ENCODE measurements at places on chromosomes 7 and 10.

DNA sequence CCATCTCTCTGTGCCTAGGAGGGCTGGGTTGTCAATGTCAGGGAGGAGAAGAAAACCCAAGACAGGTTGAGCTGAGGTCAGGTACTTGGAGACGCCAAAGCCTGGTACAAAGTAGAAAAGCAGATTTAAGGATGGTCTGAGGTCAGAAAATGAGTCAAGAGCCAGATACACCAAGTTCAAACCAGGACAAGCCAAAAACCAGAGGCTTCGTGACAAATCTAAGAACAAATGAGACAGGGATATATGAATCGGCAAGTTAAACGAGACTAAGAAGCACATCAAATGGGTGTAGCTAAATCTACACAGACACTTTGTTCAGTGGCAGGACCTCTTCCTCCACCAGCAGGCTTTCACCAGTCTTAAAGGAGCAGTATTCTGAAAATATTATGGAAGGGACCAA, 34.2 kb downstream of the C7orf33 start:
- no peak for DNase-seq

DNA sequence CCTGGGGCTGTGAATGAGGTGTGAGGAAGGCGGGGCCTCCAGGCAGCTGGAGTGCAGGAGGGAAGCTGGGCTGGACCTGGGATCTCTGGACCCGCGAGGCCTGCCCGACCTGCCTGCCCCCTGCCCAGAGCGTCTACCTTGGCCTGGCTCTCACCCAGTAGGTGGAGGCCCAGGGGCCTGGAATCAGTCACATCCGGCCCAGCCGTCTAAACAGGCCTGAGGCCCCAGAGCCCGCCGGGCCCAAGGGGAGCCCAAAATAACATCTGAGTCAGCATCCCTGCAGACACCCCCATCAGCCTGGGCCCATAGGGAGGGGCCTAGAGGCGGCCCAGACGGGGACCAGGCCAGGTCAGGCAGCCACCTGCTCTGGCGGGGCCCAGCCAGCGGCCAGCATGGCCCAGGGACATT, 15.1 kb upstream of the ELN start:
- DNase-seq = peak; percentile 36

DNA sequence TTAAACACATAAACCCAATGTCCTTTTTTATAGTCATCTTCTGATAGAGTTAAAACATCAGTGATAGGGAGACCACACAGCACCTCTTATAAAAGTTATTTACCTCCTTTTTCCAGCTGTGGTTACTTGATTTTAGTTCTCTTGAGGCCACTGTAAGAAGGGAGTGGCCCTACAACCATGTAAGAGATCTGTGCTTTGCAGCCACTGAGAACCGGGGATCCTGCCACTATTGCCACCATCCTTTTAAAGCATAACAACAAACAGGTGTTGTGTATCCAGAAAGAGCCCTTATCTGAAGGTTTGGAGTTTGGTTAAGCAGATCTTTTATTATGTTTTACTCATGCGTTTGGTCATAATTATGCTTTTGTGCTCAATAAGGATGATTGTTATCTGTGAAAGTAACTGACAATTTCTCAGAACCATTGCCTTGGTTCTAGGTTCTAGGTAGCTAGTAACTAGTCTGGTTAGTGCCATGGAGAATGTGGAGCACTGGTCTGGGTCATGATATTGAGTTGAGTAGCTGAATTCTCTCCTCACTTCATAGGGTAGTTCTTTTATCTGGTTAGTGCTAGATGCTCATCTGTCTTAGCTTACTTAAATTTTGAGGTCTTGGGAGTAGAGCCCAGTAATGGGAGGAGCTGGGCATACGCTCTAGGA, 56.5 kb downstream of the ST7 start:
- no peak for DNase-seq

DNA sequence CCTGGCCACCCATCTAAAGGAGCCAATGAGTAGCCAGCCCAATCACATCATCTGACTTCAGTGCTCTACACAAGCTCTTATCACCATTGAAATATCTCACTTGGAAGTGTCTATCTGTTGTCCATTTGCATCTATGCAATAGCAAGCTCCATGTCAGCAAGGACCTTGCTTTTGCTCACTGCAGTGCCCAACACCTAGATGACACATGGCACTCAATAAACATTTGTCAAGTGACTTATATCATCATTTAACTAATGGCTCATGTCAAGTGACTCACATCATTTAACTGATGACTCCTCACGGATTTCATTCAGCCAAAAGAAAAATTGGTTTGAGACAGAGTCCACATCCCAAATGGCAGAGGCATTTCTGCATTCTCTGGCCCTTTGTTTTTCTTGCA, 92.9 kb upstream of the ADAM12 start:
- DNase-seq = no peak

- no peak for DNase-seq
These were observed 1.8 kb downstream of the PALD1 start for GRCh38 chr10:70480239-70480861.

- DNase-seq = no peak
These were observed 37.9 kb upstream of the PSMG3 start for GRCh38 chr7:1607696-1608095.

DNA sequence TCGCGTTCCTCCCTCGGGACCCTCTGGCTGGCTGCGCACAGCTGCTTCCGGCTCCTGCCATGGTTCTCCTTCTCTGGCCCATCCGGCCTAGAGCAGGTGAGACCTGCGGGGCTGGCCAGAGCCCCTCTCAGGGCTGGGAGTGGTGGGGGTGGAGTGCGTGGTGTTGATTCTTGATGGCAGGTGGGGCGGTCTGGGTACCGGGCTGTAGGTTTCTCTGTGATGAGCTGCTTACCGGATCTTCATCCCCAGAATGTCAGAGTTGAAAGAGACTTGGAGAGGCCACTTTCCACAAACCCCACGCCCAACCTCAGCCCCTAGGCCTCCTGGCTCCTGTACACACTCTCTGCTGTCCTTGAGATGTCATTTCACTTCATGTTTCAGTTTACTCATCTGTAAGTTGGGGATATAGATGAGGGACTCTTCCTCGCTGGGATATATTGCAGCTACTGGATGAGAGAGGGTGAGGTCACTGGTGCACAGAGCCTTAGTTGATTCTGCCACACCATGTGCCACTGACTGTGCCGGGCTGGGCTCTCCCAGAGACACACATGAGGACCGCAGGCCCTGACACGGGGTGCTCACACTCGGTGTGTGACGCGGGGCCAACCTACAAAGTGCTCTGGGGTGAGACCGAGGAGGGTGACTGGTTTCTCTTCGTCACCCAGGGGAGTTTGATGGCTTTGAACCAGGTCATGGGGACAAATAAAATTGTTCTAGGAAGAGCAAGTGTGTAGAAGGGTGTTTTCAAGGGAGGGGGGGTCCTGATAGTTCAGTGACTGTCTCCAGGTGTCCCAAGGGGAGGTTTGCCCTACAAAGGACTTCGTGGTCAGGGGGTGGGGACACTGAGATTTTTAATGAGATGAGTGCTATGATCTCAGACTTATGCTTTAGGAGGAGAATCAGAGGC, 29.5 kb downstream of the ZNF775 start:
- DNase-seq = no peak

- DNase-seq = no peak
These were observed 57.3 kb upstream of the CAMK2B start for GRCh38 chr7:44382459-44383265.

- DNase-seq = peak; percentile 96
These were observed 135.7 kb downstream of the MAGI2 start for GRCh38 chr7:79317728-79318127.

- DNase-seq = no peak
These were observed 100.1 kb upstream of the UNC5B start for GRCh38 chr10:71112138-71112785.

- no peak for DNase-seq
These were observed 356.9 kb upstream of the GALNT17 start for GRCh38 chr7:70774950-70775527.

- no peak for DNase-seq
These were observed 127.7 kb downstream of the CDK14 start for GRCh38 chr7:90723866-90724265.

- peak; percentile 44 for DNase-seq
These were observed 19.4 kb downstream of the GSTO2 start for GRCh38 chr10:104288355-104288754.

DNA sequence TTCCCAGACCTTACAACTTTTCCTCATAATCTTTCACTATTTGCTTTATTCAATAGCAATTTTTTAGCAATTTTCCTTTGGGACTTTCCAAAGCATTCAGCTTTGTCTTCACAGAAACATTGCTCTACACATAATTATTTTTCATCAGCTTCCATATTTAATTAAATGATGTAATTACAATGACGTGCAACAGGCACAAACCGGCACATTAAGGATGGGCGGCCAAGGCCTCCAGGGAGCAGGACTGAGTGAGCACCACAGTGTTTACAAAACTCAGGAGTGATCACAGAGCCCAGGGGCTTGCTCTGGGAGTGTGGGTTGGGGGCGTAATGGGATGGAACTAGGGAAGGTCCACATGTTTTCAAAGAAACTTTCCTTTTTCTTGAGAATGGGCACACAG, 69.8 kb downstream of the MAD1L1 start:
- no peak for DNase-seq

- no peak for DNase-seq
These were observed 64.1 kb upstream of the MSRB2 start for GRCh38 chr10:23031318-23031717.

DNA sequence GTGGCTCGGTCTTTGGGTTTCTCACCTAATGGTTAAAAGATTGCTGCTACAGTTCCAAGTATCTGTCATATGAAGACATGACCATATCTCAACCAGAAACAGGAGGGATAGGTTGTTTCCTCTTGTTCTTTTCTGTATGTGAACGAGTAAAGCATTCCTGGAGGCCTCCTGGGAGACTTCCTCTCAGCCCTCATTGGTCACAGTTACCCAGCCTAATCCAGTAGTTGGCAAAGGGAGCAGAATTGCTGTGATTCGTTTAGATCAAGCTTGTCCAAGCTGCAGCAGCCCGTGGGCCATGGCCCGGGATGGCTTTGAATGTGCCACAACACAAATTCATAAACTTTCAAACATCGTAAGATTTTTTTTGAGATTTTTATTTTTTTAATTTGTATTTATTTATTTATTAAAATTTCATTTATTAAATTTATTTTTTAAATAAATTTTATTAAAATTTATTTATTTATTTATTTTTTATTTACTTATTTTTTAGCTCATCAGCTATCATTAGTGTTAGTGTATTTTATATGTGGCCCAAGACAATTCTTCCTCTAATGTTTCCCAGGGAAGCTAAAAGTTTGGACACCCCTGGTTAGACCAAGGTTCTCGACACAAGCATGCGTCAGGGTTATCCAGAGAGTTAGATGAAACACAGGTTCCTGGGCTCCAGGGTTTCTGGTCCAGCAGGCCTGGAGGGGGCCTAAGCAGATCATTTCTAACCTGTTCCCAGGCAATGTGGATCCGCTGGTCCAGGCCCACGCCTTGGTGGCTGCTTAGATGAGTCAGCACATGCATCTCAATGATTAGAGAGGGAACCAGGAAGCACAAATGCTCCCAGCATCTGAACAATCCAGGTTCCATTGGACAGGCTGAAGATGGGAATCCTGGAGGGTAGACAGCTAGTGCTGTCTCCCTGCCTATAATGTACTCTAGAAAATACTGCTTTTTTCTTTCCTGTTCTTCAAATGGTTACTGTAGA, 25.6 kb downstream of the CDC123 start:
- no peak for DNase-seq

GRCh38 chr10:71234970-71235685, 22.8 kb downstream of the UNC5B start:
- DNase-seq = no peak

GRCh38 chr10:77005871-77006270, 631.7 kb downstream of the KCNMA1 start:
- no peak for DNase-seq

DNA sequence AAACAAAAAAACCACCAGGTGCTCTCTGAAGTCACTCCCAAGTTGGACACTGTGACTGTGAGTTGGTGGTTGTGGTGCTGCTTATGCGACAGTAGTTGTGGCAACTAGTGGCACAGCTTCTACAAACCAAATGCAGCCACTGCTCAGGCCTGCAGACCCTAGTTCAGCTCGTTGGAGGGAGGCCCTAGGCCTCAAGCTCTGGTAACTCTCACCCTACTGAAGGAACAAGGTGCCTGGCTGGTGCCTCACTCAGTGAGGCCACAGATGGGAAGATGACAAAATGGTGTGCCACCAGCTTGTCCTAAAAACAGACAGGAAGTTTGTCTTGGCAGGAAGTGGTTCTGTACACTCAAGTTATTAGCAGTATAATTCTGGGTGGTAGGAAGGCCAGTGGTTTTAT, 45.3 kb upstream of the RAPGEF5 start:
- no peak for DNase-seq

GRCh38 chr10:94025806-94026205, 32.1 kb downstream of the PLCE1 start:
- DNase-seq = no peak

- DNase-seq = no peak
These were observed 1.4 kb downstream of the ZNF438 start for GRCh38 chr10:31030260-31030659.

DNA sequence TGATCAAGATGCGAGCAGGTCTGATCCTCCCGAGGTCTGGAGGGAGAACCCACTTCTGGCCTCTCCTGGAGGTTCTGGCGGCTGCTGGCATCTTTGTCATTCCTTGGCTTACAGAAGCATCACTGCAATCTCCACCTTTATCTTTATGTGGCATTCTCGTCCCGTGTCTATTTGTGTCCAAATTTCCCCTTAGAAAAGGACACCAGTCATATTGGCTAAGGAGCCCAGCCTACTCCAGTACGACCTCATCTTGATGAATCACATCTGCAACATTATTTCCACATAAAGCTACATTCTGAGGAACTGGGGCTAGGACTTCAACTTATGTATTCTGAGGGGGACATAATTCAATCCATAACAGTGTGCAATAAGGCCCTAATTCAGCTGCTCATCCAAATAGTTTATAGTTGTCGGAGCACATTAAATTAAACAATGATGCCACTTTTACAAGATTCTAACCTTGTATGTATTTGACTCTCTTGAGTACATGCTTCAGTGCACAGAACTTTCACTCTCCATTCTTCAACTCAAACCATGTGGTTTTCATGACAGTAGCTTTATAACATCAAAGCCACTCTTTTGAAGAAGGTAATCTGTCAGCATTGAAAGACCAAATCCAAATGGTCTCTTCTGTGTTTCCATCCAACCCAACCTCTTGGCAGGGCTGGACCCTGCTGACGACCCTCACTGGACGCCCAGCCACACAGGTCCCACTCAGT, 86.2 kb upstream of the DDC start:
- peak; percentile 31 for DNase-seq

- DNase-seq = no peak
These were observed 34.8 kb upstream of the SFMBT2 start for GRCh38 chr10:7445474-7446185.

DNA sequence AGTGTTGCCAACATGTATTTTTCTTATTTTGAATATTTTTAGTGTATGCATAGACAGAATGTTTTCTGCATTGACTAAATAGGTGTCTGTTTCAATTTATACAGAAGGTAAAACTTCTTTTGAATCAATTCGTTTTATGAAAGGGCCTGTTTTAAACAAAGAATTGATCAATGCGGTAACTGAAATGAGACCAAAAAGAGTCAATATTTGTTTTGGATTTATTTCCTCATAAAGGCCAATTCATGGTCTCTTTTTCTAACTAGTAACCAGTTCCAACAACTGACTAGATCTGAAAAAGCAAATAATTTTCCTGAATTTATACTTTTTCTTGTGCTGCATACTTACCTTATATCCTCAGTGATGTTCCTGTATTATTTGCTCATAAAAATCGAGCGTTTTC, 320.5 kb downstream of the DGKB start:
- DNase-seq = no peak

GRCh38 chr7:37786741-37787569, 61.4 kb upstream of the NME8 start:
- DNase-seq = no peak

- no peak for DNase-seq
These were observed 620 bp downstream of the SLK start for GRCh38 chr10:103967448-103968071.
